ENCODE measurements at places on chromosomes 11 and 22.

DNA sequence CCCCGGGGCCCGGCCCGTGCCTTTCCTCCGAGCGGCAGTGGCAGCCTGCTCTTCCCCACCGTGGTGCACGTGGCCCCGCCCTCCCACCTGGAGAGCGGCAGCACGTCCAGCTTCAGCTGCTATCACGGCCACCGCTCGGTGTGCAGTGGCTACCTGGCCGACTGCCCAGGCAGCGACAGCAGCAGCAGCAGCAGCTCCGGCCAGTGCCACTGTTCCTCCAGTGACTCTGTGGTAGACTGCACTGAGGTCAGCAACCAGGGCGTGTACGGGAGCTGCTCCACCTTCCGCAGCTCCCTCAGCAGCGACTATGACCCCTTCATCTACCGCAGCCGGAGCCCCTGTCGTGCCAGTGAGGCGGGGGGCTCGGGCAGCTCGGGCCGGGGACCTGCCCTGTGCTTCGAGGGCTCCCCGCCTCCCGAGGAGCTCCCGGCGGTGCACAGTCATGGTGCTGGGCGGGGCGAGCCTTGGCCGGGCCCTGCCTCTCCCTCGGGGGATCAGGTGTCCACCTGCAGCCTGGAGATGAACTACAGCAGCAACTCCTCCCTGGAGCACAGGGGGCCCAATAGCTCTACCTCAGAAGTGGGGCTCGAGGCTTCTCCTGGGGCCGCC, 11.9 kb downstream of the C22orf31 start:
- DNase-seq = no peak

DNA sequence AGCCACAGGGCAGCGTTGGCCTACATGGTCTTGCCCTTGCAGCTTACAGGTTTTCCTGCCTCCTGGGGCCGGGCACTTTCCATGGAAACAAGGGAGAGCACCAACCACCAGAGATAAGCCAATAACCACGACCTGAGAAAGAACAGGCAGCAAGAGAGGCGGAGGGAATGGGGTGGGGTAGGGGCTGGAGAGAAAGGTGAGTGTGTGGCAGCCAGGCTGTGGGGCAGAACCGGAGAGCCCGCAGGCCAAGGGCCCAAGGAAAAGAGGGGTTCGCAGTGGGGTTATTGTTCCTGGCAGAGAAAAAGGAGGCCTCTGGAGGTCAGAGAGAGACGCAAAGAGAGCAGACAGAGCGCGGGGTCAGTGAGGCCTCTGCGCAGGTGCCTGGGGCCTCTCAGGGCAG, 33.2 kb downstream of the LRRC74B start:
- DNase-seq = no peak

DNA sequence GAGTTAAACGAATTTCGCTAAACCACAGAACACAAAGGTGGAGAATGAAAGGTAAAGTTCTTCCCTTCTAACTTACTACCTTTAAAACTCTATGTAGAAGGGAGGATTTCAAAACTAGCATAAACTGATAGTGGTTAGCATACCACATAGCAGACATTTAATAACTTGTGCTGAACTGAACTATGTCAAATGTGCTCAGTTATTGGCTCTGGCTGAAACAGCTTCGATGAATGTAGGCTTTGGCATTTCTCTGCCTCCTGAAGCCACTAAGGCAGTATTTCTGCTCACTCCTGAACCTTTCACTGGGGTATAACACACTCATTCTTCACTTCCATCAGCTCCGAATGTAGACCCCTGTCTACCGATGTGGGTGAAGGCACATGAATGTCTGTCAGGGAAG, 1188.1 kb downstream of the LRRC4C start:
- no peak for DNase-seq

DNA sequence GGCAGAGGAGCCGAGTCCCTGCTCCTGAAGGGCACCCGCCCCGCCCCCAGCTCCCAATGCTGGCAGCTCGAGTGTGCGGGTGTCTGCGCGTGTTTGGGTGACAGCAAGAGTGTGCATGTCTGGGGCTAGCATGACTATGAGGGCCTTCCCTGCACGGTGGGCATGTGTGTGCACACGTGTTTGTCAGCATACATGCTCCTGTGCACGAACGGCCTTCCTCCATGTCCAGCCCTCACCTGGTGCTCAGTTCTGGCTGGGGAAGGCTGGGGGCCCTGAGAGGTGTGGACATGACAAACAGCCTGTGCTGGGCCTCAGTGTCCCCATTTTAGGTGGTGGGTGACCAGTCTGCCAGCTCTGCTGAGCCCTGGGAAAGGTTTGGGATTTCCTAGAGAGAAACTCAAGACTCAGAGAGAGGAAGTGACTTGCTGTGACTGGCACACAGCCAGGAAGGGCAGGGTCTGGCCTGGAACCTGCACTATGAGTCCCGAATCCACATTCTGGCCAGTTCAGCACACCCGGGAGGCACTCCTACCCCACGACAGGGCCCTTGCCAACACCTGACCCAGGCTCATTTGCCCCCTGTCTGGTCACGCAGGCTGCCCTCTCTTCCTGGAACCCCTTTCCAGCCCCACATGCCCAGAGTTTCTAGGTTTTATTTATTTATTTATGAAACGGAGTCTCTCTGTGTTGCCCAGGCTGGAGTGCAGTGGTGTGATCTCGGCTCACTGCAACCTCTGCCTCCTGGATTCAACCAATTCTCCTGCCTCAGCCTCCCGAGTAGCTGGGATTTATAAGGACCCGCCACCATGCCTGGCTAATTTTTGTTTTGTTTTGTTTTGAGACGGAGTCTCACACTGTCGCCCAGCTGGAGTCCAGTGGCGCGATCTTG, 3.3 kb upstream of the SHISA8 start:
- DNase-seq = peak; percentile 22

DNA sequence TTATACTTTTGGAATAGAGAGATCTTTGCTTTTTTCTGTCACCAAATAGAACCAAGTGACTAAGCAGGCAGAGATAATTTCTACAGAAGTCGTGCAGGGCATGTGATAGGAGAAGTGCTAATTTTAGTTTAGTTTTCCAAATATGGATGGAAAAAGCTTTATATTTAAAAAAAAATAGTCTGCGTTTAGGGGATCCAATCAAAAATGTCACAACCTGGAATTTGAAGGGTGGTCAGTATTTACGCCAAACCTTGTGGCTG, 165.7 kb downstream of the LDLRAD3 start:
- DNase-seq = no peak

DNA sequence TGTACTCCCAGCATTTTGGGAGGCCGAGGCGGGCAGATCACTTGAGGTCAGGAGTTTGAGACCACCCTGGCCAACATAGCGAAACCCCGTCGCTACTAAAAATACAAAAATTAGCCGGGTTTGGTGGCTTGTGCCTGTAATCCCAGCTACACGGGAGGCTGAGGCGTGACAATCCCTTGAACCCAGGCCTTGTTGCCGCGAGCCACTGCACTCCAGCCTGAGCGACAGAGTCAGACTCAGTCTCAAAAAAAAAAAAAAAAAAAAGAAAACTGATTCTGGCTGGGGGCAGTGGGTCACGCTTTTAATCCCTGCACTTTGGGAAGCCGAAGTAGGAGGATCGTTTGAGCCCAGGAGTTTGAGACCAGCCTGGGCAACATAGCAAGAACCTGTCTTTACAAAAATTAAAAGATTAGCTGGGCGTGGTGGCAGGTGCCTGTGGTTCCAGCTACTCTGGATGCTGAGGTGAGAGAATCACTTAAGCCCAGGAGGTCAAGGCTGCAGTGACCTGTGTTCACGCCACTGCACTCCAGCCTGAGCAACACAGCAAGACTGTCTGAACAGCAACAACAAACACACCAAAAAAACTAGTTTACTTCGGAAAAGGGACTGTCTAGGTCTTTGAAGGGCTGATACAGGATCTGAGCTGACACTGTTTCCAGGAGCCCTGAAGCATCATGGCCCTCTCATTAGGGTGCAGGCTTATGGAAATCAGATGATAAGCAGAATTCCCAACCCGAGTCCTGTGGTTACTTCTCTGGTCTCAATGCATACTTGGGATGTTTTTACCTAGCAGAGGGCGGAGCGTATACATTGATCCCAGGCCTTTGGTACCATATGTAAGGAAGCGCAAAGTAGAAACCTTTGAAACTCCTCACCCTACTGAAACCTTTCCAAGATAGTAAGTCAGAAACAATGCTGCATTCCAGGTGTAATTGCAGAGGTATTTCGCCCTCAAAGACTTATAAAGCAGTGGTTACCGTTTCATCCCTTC, 1.8 kb upstream of the CHKB start:
- no peak for DNase-seq

DNA sequence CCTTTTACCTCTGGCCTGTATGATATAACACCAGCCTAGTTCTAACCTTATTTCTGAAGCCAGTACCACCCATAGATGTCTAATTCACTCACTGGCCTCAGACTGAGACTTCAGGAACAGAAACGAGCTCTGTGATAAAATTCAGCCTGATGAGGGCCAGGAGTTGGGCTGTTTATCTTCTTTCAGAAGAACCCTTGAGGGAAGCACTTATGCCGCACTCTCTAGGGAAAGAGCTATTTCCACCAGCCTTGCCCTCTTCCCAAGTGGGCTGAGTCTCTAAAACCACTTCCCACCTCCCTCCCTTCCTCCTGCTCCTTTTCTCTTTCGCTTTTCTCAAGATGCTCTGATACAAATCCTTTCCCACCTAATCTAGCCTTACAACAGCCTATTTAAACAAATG, 2.0 kb upstream of the OR52B4 start:
- DNase-seq = no peak

GRCh38 chr22:42194953-42195352, 64.3 kb upstream of the CYP2D6 start:
- DNase-seq = no peak

- DNase-seq = no peak
Observed at GRCh38 chr11:114073007-114073827, 13.7 kb downstream of the ZBTB16 start.

- DNase-seq = no peak
Observed at GRCh38 chr11:133718238-133718637, 127.1 kb downstream of the SPATA19 start.

GRCh38 chr11:95108159-95108611, 18.5 kb downstream of the ENDOD1 start:
- DNase-seq = no peak

DNA sequence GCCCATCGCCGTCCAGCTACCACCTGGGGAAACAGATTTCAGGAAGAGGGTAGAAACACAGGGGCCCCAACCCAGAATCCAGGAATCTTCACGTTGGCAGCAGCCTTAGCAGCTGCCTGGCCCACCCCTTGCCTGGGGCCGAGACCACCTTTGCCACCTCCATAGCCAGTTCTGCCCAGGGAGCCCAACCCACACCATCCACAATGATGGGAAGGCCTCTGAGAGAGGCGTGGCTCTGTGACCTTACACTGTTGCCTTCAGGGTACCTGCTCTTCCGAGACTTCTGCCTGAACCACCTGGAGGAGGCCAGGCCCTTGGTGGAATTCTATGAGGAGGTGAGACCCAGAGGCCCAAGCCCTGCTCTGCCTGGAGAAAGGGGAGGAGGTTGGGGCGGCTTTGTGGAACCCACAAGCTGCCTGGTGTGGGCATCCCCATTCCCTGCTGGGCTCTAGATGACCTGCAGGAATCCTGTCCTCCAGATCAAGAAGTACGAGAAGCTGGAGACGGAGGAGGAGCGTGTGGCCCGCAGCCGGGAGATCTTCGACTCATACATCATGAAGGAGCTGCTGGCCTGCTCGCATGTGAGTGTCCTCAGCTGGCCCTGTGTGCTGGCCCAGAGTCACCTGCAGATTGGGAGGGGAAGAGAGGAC, 10.0 kb upstream of the ANKRD13D start:
- no peak for DNase-seq

Data from NCI-H146 (cell line).